Lung (tissue), 17 donors: ENCODE measurements at places on chromosomes 2 and 18. TPM values are rescaled to one million over a fixed set of nuclear protein-coding genes. Genes with fewer than 3 reads are reported as not detected.

DNA sequence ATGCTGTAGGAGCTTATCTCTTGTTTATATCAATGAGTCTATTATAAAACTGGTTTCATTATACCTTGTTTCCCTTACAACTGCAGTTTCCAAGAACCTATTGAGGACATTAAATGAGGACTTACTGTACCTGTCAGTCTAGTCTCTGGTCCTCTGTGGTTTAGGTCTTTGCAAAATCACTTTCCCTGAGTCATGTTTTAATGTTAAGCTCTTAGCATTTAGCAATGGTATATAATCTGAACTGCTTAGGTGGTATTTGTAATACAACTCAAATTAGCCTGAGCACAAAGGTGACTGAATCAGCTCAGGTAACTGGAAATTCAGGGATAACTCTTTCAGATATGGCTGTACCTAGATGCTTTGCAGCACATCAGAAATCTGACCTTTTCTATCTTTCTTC is 418.3 kb upstream of the SPRED2 start:
- no peaks in the 10 kb centered on the region for H3K36me3 ChIP-seq
- no peak overlapping the region for H3K4me3 ChIP-seq
- no peak for DNase-seq
- no peak overlapping the region for H3K27ac ChIP-seq
- H3K4me1 ChIP-seq: no peaks in the 10 kb centered on the region

DNA sequence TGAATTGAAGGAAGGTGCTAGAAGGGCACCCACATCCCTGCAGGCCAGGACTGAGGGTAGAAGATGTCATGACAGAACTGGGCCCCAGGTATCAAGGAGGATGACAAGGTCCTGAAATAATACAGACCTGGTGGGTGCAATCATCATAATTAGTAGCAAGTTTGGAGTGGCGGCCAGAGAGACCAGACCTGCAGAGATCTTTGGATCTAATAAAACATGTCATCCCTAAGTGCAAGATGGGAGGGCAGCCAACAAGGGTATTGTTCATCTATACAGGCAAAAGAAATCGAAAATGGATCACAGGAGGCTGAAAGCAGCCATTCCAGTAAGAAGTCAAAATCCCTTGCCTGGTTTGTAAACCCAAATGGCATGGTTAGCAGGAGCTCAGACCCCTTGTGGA is 111.3 kb upstream of the BOD1L2 start:
- DNase-seq: no peak
- H3K27ac ChIP-seq: no peak overlapping the region
- no peaks in the 10 kb centered on the region for H3K36me3 ChIP-seq
- H3K4me3 ChIP-seq: no peak overlapping the region
- H3K4me1 ChIP-seq: no peaks in the 10 kb centered on the region

DNA sequence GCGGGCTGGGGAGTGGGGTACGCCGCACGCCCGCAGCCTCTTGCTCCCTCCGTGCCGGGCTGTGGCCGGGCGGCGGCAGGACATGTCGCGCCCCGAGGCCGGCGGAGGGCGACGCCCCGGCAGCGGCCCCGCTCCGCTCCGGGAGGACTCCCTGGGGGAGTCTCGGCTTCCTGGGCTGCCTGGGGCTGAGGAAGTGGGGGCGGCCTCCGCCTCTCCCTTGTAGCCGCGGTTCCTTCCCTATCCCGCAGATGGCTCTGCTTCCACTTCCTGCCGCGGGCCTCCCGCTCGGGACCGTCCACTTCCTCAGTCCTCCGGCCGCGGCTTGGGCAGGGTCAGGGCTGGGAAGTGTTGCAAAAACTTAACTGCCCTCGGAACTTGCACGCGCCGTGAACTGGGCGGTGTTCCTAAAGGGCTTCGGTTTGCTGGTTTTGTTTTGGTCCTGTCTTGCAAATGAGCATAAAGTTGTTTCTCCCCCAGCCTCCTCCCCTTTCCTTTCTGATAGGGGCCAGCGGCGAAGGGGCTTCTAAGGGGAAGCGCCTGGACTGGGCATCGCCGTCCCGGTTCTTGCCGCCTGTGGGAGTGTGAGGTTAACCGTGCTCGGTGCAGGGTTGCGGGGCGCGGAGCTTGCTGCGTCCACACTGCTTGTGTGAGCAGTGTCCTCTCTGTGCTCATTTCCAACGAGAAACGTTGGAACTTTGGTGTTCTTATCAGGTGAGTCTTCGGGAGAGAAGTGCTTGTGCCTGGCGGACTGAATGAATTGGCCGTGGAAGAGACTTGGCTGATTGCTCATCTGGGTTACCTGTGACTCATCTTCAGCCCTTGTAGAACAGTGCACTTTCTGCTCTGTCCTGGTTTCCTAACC is 600 bp downstream of the RALB start:
- H3K36me3 ChIP-seq: no peaks in the 10 kb centered on the region
- no peaks in the 10 kb centered on the region for H3K27me3 ChIP-seq
- peak overlapping the region; percentile 83 for H3K4me3 ChIP-seq
- H3K27ac ChIP-seq: peak overlapping the region; percentile 97
- peak; percentile 90 for DNase-seq
- H3K4me1 ChIP-seq: peaks cover 10% of the 10 kb centered on the region

The SATB2 gene
- 3.7 TPM for total RNA-seq

GRCh38 chr2:53802617-53803151 is 15.8 kb downstream of the ERLEC1 start:
- no peak overlapping the region for H3K4me3 ChIP-seq
- peak; percentile 37 for DNase-seq
- no peaks in the 10 kb centered on the region for H3K4me1 ChIP-seq
- H3K36me3 ChIP-seq: peaks cover 10% of the 10 kb centered on the region

DNA sequence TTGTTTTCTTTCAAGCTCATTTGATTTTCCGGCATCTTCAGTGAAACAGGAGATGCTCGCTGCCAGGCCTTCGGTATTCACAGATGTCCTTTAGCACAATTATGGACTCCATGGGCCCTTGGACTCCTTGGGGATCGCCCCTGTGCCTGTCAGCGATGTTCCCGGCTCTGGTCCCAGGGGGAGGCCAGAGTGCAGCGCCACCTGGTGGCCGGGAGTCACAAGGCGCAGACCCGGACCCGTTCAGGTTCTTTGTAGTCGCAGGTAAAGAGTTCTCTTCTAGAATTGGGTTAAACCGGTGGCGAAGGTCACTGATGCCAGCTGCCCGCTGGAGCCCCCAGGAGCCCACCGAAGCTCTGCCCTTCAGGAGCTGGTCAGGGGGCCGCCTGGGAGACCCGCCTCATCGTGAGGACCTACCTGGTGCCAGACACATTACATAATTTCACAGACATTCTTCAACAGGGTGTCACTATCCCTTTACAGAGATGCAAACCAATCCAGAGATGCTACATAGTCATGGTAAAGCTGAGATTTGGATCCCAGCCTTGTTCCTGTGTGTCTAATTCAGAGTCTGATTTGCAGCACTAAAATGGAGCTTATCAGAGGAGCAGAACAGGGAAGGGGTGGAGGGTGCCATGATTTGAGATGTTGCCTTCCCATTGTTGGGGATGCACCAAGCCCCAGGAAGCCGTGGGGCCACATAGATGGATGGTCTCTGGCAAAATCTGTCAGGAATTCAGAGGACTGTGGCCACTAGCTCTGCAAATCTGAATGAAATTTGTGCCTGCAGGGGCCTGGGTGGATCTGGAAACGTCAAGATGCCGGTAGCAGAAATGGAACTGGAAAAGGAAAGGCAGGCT is 6.0 kb upstream of the INPP5D start:
- H3K36me3 ChIP-seq: no peaks in the 10 kb centered on the region
- no peak overlapping the region for H3K4me3 ChIP-seq
- H3K27ac ChIP-seq: no peak overlapping the region
- DNase-seq: peak; percentile 48
- H3K4me1 ChIP-seq: no peaks in the 10 kb centered on the region

GRCh38 chr2:112626604-112627059 is 19.1 kb upstream of the SLC20A1 start:
- peaks cover 5% of the 10 kb centered on the region for H3K4me1 ChIP-seq
- H3K27ac ChIP-seq: peak overlapping the region; percentile 63
- peak; percentile 34 for DNase-seq
- H3K36me3 ChIP-seq: no peaks in the 10 kb centered on the region
- no peak overlapping the region for H3K4me3 ChIP-seq

DNA sequence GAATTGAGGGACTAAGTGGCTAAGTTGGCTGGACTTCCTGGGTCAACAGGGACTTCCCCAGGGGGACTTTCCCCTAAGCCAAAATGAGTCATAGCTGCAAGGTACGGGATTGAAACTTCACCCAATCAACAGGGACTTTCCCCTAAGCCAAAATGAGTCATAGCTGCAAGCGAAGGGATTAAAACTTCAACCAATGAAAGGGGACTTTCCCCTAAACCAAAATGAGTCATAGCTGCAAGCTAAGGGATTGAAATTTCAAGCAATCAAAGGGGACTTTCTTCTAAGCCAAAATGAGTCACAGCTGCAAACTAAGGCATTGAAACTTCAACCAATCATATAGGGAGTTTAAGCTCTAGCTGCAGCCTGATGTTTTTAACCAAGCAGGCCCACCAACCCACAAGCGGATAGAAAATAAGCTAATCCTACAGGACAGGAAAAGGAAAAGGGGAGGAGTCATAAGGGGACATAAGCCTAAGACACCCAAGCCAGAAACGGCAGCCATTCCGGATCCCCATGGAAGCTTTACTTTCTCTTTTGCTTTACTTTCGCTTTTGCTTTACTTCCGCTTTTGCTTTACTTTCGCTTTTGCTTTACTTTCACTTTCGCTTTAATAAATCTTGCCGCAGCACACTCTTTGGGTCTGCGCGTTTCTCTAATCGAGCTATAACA is 1375.4 kb upstream of the CELF4 start:
- peak; percentile 32 for DNase-seq
- H3K27ac ChIP-seq: no peak overlapping the region
- no peaks in the 10 kb centered on the region for H3K27me3 ChIP-seq

- DNase-seq: no peak
- H3K4me3 ChIP-seq: no peak overlapping the region
- peaks cover 18% of the 10 kb centered on the region for H3K4me1 ChIP-seq
- no peak overlapping the region for H3K27ac ChIP-seq
Measured at GRCh38 chr2:1642066-1642861, 102.1 kb downstream of the PXDN start.

The PARD6G gene
- 4.4 TPM for total RNA-seq
